ENCODE measurements at places on chromosomes 6 and 20. TPM values are rescaled to one million over a fixed set of nuclear protein-coding genes. Genes with fewer than 3 reads are reported as not detected.

GLP1R gene
- total RNA-seq = not detected

RNF114 gene
- total RNA-seq = 273 TPM

VNN1 gene
- total RNA-seq = 0.23 TPM

FABP7 gene
- total RNA-seq = not detected

PTK7 gene
- 61.8 TPM for total RNA-seq

EYS gene
- total RNA-seq = not detected
